Anterior cingulate cortex (tissue), 58 donors: ENCODE measurements at places on chromosomes 7 and 10.

DNA sequence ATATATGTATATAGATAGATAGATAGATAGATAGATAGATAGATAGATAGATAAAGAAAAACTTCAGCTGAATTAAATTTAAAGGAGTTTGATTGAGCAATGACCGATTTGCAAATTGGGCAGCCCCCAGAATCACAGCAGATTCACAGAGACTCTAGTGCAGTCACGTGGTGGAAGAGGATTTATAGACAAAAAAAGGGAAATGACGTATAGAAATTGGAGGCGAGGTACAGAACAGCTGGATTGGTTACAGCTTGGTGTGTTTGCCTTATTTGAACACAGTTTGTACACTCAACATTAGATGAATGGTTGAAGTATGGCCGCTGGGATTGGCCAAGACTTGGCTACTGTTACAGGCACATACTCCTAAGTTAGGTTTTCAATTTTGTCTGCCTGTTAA is 8.2 kb upstream of the PODXL start:
- no peak for DNase-seq

DNA sequence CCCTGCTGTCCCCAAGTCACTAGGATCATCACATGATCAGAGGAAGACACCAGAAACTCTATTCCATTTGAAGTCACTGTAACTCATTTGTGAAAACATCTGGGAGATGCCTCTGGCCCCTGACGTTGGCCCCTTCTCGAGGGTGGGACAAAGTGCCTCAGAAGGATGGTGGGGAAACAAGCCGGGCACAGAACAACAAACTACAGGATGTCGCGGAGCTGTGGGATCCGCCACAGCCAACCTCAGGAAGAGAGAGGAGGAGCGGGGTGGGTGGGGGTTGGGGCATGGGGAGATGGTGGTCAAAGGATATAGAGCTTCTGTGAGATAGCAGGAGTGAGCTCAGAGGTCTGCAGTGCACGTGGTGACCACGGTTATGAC is 265.6 kb upstream of the TCERG1L start:
- DNase-seq: no peak

DNA sequence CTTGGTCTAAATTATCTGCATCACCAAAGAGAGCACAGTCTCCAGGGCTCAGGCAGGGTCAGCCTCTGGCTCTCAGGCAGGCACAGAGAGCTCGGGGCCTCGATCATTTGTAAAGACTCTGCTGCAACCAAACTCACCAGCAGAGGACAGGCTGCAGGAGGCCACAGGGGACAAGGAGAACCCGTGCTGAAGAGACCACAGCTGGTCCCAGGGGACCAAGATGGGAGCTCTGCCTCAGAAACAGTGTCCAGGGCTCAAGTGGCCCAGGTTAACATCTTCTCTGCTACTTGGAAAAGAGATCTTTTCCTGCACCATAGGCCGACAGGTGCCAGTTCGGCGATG is 543.2 kb downstream of the PTPRN2 start:
- DNase-seq: no peak

GRCh38 chr10:62610649-62611229 is 193.8 kb upstream of the ADO start:
- DNase-seq: no peak

GRCh38 chr10:100075426-100076220 is 6.0 kb downstream of the CPN1 start:
- DNase-seq: no peak

DNA sequence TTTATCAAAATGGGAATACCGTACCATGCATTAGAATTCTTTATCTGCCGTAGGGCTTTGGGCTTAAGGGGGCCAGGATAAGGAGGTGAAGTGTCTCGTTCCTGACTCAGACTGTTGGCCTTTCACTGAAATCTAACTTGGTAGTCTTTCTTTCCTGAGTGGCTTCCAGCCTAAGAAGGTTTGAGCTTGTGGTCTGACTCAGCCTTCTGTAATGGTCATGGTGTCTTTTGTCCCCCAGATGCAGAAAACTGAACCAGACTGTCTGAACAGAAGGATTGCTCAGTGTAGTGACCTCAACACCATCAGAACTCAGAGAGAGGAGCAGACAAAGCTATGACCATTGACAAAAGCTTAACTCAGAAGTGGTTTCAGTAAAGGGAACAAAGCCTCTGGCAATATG is 39.5 kb downstream of the WNT2 start:
- no peak for DNase-seq

DNA sequence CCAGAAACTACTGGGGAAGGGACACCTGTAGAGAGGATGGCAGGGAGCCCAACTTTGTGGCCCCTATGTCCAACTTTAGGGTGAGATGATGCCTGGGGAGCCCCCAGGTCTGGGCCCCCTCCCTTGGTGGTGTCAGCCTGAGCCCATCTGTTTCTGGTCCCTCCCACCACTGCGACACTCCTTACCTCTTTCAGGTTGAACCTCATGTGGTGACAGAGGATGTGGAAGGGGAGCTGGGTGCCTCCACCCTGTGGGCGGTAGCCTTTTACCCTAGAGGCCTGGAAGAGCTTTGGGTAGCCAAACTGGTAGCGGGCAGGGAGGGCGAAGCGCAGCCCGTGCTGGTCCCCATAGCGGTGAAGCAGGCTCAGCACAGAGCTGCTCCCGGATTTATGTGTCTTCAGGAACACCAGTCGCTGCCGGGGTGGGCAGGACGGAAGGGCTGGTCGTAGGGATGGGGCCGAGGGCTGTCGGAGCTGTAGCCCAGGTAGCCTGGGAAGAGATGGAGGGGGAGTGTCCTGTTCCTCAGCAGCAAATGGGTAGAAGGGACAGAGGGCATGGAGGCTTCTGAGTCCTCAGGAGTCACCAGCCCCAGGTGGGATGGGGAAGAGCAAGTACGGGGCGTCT is 2.0 kb downstream of the GAL3ST4 start:
- no peak for DNase-seq

GRCh38 chr7:100818366-100818765 is 9.0 kb downstream of the EPHB4 start:
- DNase-seq: no peak

- DNase-seq: no peak
Measured at GRCh38 chr7:133207687-133208086, 45.2 kb upstream of the EXOC4 start.
